GM23338 (cell line): ENCODE measurements at places on chromosomes 11 and 22. TPM values are rescaled to one million over a fixed set of nuclear protein-coding genes. Genes with fewer than 3 reads are reported as not detected.

The CD3D gene
- total RNA-seq = not detected in 2 replicates

The KCNJ11 gene
- total RNA-seq = 5.9 and 7.9 TPM in 2 replicates

The BBOX1 gene
- total RNA-seq = not detected in 2 replicates

The RFPL1 gene
- not detected in 2 replicates for total RNA-seq

The ACRV1 gene
- not detected in 2 replicates for total RNA-seq

The DBX1 gene
- not detected in 2 replicates for total RNA-seq

The CYB5R2 gene
- total RNA-seq = 30.3 and 40.9 TPM in 2 replicates

The BATF2 gene
- 0.58 and 1.6 TPM in 2 replicates for total RNA-seq

The P2RX6 gene
- not detected in 2 replicates for total RNA-seq

The TP53AIP1 gene
- total RNA-seq = 0.07 TPM in 1 of 2 replicates, not detected in the other

DNA sequence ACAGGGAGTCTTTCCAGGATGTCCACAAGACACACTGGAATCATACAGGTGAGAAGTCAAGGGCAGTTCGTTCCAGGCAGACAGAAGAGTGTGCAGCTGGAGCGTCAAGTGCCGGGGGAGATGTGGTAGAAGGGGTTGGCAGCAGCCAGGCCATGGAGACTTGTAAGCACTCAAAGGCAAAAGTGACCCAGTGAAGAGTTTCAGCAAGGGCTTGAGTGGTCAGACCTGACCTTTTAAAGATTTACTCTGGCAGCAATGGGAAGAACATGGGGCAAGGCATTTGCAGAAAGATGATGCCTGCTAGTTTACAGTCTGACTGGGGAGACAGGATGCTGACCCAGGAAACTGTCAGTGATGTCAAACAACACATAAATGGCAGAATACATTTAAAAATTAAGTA, 29.0 kb downstream of the P4HA3 start:
- H3K27me3 ChIP-seq = no peaks in the 10 kb centered on the region
- no peaks in the 10 kb centered on the region for H3K4me1 ChIP-seq
- no peak overlapping the region for H3K27ac ChIP-seq
- no peak for DNase-seq

DNA sequence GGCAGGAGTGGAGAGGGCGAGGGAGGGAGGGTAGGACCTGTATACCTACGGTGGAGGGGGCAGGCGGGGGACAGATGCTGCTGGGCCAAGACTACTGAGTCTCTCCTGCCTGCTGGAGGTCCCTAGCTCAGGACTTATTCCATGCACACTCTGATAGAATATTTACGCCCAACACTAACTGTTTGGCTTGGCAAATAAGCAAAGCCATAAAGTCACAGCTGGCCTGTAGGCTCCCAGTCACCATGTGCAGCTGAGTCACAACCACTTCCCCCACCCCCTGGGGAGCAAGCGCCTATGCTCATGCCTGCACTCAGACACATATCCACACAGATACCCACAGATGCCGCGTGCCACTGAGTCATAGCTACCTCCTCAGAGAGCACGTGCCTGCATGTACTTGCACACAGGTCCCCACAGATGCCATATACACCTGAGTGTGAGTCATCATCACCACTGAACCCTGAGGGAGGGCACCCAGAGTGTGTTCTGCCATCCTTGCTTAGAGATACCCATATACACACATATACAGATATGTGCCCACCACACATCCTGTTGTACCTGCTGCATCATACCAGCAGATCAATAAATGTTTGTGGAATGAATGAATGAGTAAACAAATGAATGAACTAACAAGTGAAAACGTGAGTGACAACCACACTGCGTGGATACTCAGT, 95.8 kb downstream of the SWAP70 start:
- no peak overlapping the region for H3K4me3 ChIP-seq
- H3K27ac ChIP-seq = no peak overlapping the region
- no peaks in the 10 kb centered on the region for H3K36me3 ChIP-seq
- H3K27me3 ChIP-seq = no peaks in the 10 kb centered on the region

- DNase-seq = peak; percentile 98
- peak overlapping the region; percentile 49 for H3K4me3 ChIP-seq
These were observed 52.0 kb downstream of the KCNJ1 start for GRCh38 chr11:128814856-128815705.

- no peak overlapping the region for H3K27ac ChIP-seq
- peaks cover 33% of the 10 kb centered on the region for H3K27me3 ChIP-seq
- H3K36me3 ChIP-seq = no peaks in the 10 kb centered on the region
- no peaks in the 10 kb centered on the region for H3K4me1 ChIP-seq
These were observed 19.4 kb downstream of the KCNJ5 start for GRCh38 chr11:128910576-128910975.

- no peaks in the 10 kb centered on the region for H3K27me3 ChIP-seq
- H3K4me1 ChIP-seq = no peaks in the 10 kb centered on the region
- no peak for DNase-seq
- no peak overlapping the region for H3K27ac ChIP-seq
These were observed 74.9 kb upstream of the CAPRIN1 start for GRCh38 chr11:33976495-33977199.

GRCh38 chr11:7892059-7892699, 38.9 kb downstream of the OR10A6 start:
- no peaks in the 10 kb centered on the region for H3K36me3 ChIP-seq
- no peak overlapping the region for H3K4me3 ChIP-seq
- no peak for DNase-seq

DNA sequence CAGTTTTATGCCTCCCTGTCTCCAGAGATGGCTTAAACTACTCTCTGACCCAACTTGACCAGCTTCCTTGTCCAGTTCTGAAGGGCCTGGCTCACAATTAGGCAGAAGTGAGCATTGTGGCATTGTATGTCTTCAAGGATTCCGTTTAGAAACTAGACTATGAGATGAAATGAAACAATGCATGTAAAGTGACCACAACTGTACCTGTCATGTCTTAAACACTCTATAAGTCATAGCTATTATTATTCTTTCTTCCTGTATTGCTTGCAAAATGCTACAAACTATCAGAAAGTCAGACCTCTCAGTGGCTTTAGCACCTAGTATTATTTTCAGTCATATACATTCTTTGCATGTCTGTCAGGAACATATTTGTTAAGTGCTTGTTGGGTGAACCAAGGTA, 127.9 kb upstream of the MTMR2 start:
- H3K4me3 ChIP-seq = no peak overlapping the region
- no peak for DNase-seq
- H3K4me1 ChIP-seq = peaks cover 19% of the 10 kb centered on the region
- no peak overlapping the region for H3K27ac ChIP-seq

DNA sequence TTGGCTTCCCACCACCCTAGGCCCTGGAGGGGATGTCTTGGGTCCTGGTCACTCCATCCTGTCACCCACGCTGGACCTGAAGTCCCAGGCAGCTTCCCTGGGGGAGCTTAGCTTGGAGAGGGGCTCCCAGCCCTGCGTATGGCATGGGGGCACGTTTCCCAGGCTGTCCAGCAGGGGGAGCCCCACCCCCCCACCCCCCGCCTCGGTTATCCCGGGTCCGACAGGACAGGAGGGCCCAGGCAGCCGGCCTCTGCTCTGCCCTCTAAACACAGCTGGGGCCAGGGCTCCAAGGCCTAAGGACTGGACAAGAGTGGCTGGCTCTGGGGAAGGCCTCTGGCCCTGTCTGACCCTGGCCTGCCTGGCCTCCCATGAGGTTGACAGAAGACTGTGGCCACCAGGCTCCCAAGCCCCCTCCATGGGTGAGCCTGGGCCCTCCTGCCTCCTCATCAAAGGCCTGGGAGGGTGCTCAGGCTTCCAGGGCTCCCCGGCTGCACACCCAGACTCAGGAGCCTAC, 104.8 kb downstream of the NECTIN1 start:
- no peaks in the 10 kb centered on the region for H3K27me3 ChIP-seq
- H3K36me3 ChIP-seq = no peaks in the 10 kb centered on the region
- peak; percentile 63 for DNase-seq
- no peak overlapping the region for H3K4me3 ChIP-seq

DNA sequence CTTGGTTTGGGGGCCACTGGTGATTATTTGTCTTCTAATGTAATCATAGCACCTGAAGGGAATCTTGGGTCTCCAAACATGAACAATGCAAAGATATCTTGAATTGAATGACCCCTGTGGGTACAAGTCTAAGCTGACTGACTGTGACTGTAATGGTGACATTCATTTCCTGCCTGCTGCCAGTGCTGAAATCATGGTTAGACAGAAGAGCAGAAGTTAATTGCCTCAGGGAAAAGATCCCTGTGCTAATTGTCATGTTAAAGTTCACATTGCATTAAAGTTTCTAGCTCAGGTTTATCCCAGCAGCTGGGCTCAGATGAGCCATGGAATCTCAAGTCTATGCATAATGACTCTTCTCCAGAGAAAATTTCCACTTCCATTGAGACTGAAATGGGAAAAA, 772.0 kb downstream of the ETS1 start:
- no peak overlapping the region for H3K4me3 ChIP-seq
- H3K27me3 ChIP-seq = no peaks in the 10 kb centered on the region
- H3K27ac ChIP-seq = no peak overlapping the region
- peak; percentile 25 for DNase-seq

GRCh38 chr22:35641494-35642120, 6.6 kb upstream of the APOL6 start:
- H3K36me3 ChIP-seq = no peaks in the 10 kb centered on the region
- no peak overlapping the region for H3K27ac ChIP-seq
- no peaks in the 10 kb centered on the region for H3K27me3 ChIP-seq

DNA sequence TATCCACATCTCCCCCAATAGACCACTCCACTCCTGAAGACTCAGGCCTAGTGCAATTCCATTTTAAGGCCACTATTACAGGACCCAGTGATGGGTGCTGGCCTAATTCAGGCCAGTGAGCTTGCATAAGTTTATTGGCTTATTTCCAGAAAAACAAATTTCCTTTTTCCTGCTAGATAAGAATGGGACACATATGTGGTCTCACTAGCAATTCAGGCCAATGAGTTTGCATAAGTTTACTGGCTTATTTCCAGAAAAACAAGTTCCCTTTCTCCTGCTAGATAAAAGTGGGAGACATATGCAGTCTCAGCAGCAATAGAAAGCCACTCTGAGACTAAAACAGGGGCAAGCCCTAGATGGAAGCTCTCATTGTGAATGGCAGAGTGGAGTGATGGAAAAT, 22.4 kb downstream of the ADM start:
- H3K27ac ChIP-seq = no peak overlapping the region
- H3K4me1 ChIP-seq = peaks cover 19% of the 10 kb centered on the region
- H3K36me3 ChIP-seq = no peaks in the 10 kb centered on the region

- no peak overlapping the region for H3K4me3 ChIP-seq
- no peak overlapping the region for H3K27ac ChIP-seq
- no peaks in the 10 kb centered on the region for H3K36me3 ChIP-seq
- H3K4me1 ChIP-seq = no peaks in the 10 kb centered on the region
These were observed 13.5 kb downstream of the FSHB start for GRCh38 chr11:30244265-30244664.

DNA sequence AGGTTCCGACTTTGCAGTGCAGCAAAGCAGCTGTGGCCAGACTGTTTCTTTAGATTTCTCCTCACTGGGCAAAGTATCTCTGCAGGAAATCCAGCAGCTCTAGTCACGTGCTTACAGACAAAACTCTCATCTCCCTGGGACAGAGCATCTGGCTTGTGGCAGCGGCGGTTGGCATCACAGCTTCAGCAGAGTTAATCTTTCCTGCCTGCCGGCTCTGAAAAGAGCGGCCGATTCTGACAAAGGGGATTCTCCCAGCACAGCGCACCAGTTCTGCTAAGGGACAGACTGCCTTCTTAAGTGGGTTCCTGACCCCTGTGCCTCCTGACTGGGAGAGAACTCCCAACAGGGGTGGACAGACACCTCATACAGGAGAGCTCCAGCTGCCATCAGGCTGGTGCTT, 1357.3 kb upstream of the TENM4 start:
- H3K27ac ChIP-seq = no peak overlapping the region
- no peaks in the 10 kb centered on the region for H3K36me3 ChIP-seq
- no peaks in the 10 kb centered on the region for H3K27me3 ChIP-seq
- H3K4me3 ChIP-seq = no peak overlapping the region
- DNase-seq = no peak

DNA sequence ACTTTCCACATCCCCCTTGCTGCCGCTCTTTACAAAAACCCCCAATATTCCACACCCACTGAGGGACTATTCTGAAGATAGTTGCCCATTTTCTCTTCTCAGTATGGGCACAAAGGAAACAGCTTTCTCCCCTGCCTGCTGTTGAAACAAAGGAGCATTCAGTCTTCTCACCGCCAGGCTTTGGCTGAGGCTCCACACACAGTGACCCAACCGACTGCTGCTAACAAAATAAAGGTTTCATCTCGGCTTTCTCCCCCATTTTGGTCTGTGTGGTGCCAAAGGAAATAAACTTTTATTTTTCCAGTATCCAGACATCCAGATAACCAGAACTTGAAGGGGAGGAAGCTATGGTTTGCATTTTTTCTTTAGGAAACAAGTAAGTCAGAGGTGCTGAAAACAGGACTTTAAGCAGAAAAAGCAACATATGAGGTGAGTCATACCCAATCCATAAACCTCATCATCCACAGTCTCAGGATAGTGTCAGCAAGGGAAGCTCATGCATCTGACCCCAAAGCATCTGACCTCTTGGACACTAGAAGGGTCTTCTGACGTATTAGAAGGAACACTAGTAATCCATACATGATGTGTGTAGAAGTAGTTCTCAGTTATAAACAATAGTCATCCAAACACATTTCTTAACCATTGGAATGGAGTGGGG, 6.4 kb downstream of the CLMP start:
- peaks cover 67% of the 10 kb centered on the region for H3K4me1 ChIP-seq
- H3K27me3 ChIP-seq = no peaks in the 10 kb centered on the region; the same call in 1 of the 2 replicates
- H3K4me3 ChIP-seq = no peak overlapping the region
- H3K36me3 ChIP-seq = no peaks in the 10 kb centered on the region

DNA sequence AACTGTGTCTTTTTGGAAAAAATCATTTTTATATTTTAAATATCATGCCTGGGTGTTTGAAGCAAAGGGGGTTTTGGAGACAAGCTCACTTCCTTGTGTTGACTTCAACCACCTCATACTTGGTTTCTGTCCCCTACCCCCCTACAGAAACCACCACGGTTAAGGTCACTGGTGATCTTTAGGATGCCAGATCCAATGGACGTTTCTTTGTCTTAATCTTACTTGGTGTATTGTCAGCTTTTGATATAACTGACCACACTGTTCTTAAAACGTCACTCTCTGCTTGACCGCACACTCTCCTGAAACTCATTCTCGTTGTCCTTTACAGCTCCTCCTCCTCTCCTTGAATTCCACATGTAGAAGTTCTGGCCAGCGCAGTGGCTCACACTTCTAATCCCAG, 34.8 kb upstream of the SWAP70 start:
- peaks cover 20% of the 10 kb centered on the region for H3K4me1 ChIP-seq
- no peak for DNase-seq
- no peaks in the 10 kb centered on the region for H3K36me3 ChIP-seq
- H3K27ac ChIP-seq = no peak overlapping the region
- no peaks in the 10 kb centered on the region for H3K27me3 ChIP-seq
